GM12892 (cell line): ENCODE measurements at places on chromosomes 2 and 18.

- DNase-seq: no peak
Observed at GRCh38 chr18:39845106-39845505, 2109.9 kb upstream of the PIK3C3 start.

DNA sequence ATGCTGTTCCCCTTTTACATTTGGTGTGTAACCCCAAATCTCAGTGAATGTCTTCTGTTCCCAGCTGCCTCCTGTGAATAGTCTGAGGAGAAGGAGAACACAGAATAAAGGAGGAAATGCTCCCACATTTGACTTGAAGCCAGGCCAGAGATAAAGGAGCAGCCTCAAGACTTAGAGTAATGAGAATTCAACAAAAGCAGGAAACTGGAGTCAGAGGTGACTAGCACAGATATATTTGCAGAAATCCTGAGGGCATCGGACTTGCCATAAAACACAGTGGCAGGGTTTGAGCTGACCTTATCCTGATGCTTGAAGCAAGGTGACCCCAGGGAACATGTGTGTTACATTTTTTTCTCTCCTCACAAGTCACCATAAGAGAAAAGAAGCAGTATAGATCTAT, 291.4 kb upstream of the RND3 start:
- DNase-seq: no peak

GRCh38 chr2:161190050-161190449, 29.8 kb downstream of the TANK start:
- no peak for DNase-seq

- DNase-seq: no peak
Observed at GRCh38 chr2:217906798-217907197, 96.0 kb downstream of the TNS1 start.

DNA sequence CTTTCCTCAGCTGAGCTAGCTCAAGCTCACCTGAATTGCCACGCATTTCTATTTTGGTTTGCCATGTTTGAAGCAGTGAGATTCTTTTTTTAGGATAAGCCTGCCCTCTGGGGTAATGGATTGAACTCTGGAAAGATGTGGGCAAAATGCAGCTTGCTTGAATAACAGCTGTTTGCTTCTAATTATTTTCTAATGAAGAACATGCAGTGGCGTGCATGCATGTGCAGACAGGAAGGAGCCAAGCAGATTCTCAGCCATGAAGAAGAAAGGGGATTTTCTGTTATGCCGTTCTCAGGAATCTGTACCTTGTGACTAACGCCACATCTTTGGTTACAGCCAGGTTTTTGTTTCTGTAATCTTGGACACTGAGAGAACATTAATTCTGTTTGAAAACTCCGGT, 171.2 kb downstream of the ANTXR1 start:
- DNase-seq: no peak

DNA sequence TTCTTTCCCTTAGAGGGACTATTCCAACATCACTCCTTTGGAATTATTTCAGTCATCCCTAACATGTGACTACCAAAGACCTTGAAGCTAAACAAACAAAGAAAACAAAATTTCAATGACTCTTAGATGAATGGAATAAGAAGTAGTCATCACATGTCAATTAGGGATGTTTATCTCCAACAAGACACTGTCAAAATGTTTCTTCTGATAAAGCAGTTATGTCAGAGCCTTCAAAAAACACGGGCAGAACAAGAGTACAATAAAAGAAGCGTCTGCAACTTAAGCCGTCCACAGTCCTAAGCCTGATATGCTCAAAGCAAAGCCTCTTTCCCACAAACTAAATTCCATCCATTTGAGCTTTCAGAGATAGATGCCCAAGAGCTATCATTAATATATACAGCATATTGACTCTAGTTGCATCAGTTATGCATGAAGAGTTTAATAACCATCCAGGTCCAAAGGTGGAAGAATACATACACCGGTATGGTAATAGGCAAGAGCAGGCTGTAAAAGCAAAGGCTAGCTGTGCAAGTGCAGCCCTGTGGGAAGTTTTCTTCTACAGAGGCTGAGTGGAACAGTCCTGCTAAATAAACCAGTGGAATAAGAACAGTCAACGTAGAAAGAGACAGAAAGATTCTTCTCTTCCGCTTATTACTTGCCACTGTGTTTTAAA, 98.1 kb downstream of the ICA1L start:
- DNase-seq: no peak
